ENCODE measurements at places on chromosomes 6 and 20.

GRCh38 chr20:24149881-24150307, 161.3 kb upstream of the GGTLC1 start:
- peaks cover 5% of the 10 kb centered on the region for H3K27me3 ChIP-seq
- peaks cover 7% of the 10 kb centered on the region for H3K4me1 ChIP-seq
- H3K27ac ChIP-seq = no peak overlapping the region
- H3K36me3 ChIP-seq = no peaks in the 10 kb centered on the region

GRCh38 chr20:25039697-25040437, 18.1 kb downstream of the ACSS1 start:
- H3K27ac ChIP-seq = no peak overlapping the region
- no peak for DNase-seq
- peaks cover 5% of the 10 kb centered on the region for H3K36me3 ChIP-seq
- H3K4me1 ChIP-seq = peaks cover 66% of the 10 kb centered on the region
- H3K4me3 ChIP-seq = no peak overlapping the region
- no peaks in the 10 kb centered on the region for H3K27me3 ChIP-seq

DNA sequence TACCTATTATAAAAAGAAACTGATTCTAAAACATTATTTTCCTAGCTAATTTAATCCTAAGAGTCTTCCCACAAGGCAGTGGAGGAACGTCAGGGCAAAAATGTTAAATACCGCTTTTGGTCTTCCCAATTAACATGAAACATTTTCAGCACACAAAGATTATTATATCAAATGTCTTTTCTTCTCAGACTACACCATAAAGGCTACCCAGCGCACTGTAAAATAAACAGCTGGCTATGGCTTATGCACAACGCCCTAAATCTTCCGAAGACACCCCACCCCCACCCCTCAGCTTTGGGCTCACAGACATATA, 1.0 kb downstream of the NUDT3 start:
- H3K4me1 ChIP-seq = peaks cover 9% of the 10 kb centered on the region
- H3K27me3 ChIP-seq = no peaks in the 10 kb centered on the region
- H3K36me3 ChIP-seq = peaks cover under 1% of the 10 kb centered on the region
- H3K4me3 ChIP-seq = no peak overlapping the region

- H3K4me3 ChIP-seq = peak overlapping the region; percentile 9
- H3K4me1 ChIP-seq = peaks cover 37% of the 10 kb centered on the region
- peaks cover 68% of the 10 kb centered on the region for H3K36me3 ChIP-seq
- H3K27ac ChIP-seq = peak overlapping the region; percentile 84
- no peaks in the 10 kb centered on the region for H3K27me3 ChIP-seq
Observed at GRCh38 chr6:161111261-161111660, 119.7 kb downstream of the MAP3K4 start.

DNA sequence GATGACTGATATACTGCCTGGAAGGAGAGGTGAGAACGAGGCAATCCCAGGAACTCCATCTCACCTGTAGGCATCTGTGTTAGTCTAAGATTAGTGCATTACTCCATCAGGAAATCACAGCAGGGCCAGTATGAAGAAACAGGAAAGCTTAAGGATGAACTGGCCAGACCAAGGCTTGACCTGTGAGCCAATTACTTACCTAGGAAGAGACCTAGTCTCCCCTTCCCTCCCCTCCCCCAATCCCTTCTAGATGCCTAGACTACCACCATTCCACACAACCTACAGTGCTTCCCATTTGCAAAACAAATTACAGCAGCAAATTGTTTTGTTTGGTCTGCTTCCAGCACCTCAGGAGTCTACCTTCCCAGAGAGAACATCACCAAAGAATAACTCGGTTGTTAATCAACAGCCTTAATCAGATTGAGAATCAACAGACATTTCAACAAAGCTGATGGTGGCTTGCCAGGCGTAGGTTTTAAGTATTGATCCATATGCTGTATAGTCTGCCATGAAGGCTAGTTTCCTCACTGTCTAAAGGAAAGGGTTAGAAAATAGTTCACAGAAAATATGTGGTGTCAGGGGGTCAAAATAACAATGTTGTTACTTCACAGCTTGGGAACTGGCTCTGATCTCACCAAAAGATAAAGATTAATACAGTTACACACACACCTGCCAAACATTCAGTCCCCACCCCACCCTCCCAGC, 10.1 kb downstream of the PKHD1 start:
- no peak overlapping the region for H3K4me3 ChIP-seq
- H3K27ac ChIP-seq = no peak overlapping the region
- H3K4me1 ChIP-seq = no peaks in the 10 kb centered on the region

- peaks cover 30% of the 10 kb centered on the region for H3K4me1 ChIP-seq
- H3K4me3 ChIP-seq = no peak overlapping the region
- no peaks in the 10 kb centered on the region for H3K36me3 ChIP-seq
- H3K27me3 ChIP-seq = no peaks in the 10 kb centered on the region
- DNase-seq = no peak
- no peak overlapping the region for H3K27ac ChIP-seq
Observed at GRCh38 chr20:35301426-35301825, 9.2 kb upstream of the FAM83C start.

DNA sequence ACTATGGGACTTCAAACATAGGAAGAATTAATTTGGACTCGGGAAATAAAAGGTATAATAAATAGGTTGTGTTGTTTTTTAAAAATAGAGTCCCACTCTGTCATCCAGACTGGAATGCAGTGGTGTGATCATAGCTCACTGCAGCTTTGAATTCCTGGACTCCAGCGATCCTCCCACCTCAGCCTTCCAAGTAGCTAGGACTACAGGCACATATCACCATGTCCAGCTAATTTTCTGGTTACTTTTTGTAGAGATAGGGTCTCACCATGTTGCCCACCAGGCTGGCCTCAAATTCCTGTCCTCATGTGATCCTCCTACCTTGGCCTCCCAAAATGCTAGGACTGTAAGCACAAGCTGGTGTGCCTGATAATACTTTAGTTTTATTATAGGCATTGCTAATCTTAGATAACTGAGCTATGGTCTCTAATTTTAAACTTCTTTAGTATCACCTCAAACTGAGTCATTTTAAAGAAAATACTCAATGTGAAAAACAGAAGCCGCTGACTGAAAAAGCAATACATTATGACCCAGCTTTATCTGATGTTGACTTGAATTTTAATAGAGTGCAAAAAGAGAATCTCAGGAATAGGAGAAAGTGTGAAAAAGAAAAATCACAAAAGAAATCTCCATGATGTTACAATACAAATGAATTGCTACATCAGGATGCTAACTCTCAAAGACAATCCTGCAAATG, 251.0 kb downstream of the RNGTT start:
- H3K4me3 ChIP-seq = no peak overlapping the region
- peaks cover 5% of the 10 kb centered on the region for H3K36me3 ChIP-seq
- no peaks in the 10 kb centered on the region for H3K4me1 ChIP-seq
